ENCODE measurements at places on chromosomes 16 and 17.

DNA sequence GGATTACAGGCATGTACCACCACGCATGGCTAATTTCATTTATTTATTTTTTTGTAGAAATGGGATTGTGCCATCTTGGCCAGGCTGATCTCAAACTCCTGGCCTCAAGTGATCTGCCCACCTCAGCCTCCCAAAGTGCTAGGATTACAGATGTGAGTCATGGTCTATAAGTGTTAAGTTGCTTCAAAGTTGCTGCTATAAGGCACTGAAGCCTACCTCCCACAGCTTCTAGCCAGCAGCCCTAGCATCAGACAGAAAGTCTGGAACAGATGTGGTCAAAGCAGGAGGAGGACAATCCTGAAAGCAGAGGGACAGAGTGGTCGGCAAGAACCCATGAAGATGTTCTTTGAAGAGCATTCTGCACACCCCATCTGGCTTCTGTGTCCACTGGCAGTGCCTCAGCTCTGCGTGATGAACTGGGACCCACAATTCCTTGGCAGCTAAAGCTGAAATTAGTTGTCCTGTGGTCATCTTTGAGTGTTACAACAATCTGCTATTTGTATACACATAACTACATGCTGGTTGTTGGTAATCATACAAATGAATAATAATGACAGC, 11.2 kb downstream of the MAP3K14 start:
- DNase-seq = no peak

DNA sequence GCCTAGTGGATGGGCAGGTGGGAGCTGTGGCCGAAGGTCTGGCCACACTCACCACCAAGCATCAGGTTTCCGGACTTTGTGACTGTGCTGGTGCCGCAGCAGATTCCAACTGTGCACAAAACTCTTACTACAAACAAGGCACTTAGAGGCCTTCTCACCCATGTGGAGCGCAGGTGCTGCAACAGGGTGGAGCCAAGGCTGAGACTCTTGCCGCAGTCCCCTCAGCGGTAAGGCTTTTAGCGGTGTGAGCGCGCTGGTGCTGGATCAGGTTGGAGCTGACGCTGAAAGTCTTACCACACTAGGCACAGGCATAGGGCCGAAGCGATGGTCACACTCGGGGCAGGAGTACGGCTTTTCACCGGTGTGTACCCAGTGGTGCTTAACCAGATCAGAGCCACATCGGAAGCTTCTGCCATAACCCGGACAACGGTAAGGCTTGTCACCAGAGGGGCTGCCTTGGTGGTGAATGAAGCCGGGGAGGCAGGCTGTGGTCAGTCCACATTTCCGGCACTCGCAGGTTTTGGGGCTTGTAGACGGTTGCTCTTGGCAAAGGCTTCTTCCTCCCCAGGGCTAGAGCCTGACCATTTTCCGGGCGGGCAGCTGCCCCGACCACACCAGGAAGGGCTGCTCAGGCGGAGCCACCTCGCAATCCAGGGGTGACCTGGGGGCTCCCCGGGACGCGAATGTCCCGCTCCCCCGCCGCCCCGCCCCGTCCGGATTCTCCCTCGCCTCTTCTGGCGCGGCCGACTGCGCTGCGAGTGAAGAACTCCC, 1.0 kb upstream of the ARMC5 start:
- peak; percentile 52 for DNase-seq

DNA sequence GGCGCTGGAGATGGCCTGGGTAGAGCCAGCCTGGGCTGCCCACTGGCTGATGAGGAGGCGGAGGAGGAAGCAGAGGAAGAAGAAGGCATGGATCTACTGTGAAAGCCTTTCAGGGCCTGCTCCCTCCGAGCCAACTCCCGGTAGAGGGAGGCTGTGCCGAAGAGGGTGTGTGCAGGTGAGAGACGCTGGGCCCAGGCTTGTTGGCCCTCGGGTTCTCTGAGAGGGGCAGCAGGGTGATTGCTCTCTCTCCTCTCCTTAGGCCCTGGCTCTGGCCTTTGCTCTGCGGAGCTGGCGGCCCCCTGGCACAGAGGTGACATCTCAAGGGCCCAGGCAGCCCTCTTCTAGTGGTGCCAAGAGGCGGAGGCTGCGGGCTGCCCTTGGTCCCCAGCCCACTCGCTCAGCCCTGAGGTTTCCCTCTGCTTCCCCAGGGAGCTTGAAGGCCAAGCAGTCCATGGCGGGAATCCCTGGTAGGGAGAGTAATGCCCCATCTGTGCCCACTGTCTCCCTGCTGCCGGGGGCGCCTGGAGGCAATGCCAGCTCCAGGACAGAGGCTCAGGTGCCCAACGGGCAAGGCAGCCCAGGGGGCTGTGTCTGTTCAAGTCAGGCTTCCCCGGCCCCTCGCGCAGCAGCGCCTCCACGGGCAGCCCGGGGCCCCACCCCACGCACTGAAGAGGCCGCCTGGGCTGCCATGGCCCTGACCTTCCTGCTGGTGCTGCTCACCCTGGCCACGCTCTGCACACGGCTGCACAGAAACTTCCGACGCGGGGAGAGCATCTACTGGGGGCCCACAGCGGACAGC, 3.6 kb downstream of the TP53I13 start:
- DNase-seq = no peak

- DNase-seq = no peak
These were observed 172.5 kb downstream of the AHSP start for GRCh38 chr16:31700200-31700529.

GRCh38 chr16:81040131-81040530, 4.5 kb downstream of the ATMIN start:
- DNase-seq = no peak

GRCh38 chr16:73151225-73151624, 103.3 kb upstream of the ZFHX3 start:
- DNase-seq = no peak

DNA sequence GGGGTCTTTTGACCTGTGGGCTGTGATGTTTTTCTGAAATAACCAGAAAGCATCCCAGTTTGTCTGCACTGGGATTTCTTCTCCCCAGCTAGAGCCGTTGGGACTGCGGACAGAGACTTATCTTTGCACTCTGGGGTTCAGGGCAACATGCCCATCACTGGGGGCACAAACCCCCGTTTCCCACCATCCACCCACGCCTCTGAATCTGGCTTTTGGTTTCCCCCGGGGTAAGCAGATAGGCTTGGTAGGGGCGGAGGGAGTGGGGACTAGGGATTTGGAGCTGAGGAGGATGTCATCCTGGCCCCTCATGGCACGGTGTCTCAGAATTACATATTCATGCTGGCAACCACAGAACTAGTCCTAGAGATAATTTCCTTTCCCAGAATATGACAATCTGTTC, 68.6 kb downstream of the CCDC182 start:
- no peak for DNase-seq

DNA sequence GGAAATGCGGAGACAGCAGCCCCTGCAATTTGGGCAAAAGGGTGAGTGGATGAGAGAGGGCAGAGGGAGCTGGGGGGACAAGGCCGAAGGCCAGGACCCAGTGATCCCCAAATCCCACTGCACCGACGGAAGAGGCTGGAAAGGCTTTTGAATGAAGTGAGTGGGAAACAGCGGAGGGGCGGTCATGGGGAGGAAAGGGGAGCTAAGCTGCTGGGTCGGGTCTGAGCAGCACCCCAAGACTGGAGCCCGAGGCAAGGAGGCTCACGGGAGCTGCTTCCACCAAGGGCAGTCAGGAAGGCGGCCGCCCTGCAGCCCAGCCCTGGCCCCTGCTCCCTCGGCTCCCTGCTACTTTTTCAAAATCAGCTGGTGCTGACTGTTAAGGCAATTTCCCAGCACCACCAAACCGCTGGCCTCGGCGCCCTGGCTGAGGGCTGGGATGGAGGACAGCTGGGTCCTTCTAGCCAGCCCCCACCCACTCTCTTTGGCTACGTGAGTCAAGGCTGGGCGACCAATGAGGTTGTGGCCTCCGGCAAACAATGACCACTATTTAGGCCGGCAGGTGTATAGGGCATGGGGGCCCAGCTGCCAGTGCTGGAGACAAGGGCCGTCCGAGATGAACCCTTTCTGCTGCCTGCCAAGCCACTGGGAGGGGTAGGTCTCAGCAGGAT, 507 bp downstream of the SERPINF1 start:
- DNase-seq = no peak

GRCh38 chr17:78360371-78361224, 721 bp upstream of the SOCS3 start:
- peak; percentile 83 for DNase-seq

GRCh38 chr17:33777674-33778073, 477.4 kb upstream of the CCL2 start:
- DNase-seq = no peak

- no peak for DNase-seq
These were observed 44.6 kb upstream of the GSE1 start for GRCh38 chr16:85568519-85568918.

DNA sequence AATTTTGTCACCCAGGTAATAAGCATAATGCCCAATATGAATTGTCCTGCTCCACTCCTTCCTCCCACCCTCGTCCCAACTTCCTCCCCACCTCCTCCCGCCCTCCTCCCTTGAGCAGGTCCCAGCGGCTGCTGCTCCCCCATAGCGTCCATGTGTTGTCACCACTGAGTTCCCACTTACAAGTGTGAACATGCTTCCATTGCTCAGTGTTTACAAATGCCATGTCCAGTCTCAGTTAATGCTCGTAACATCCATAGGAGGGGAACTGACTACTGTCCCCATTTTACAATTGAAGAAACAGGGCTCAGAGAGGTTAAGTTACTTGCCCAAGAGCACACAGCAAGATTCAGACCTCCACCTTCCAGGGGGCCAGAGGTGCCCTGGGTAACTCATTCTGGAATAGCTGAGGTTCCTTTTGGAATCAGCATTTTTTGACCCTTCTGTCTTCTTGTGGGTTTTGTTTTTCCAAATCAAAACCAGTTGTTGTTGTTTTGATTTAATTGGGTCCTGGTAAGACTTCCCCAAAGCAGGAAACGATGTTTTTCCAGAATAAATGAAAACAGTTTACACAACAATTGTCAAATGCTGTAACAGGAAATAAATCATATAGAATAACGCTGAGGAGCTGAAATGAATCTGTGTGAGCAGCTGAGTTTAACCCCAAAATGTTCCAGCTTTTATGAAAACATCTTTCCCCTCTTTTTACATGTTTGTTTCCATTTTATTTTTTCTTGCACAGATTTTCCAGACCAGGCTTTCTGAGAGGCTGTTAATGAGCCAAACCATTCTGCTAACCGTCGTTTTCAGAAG, 73.9 kb downstream of the ZDHHC7 start:
- DNase-seq = no peak

DNA sequence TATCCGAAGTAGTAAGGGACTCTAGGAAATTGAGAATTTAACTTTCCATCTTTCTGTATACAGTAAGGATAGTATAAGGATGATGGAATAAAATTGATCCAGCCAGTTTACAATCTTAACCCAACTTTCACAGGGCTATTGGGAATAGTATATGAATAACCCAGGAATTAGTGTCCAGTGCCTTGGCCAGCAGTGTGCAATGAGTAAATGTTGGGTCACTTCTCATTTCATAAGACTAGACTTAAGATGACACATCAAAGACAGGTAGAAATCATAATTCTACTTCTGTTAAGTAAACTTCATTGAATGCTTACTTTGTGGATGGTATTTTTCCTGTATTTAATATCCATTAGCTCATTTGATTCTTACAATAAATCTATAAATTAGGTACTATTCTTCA, 949.6 kb upstream of the GOT2 start:
- no peak for DNase-seq

DNA sequence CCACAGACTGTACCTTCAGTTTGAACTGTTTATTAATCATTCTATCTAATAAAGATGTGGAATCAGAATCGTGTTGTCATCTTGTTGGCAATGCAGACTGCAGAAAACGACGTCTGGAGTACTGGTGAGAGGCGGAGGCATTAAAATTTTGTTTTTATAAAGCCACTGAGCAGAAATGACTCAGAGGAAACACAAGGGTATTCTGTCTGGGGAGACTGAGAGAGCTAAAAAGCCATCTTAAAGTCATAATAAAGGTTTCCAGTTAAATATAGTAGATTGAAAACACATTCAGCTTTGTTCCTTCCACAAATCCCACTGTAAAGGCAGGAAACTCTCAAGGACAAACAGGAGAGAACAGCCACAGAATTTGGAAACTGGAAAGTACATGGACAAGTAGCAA, 74.2 kb downstream of the CPPED1 start:
- DNase-seq = no peak

GRCh38 chr17:56809106-56809819, 24.5 kb downstream of the C17orf67 start:
- no peak for DNase-seq

- DNase-seq = no peak
These were observed 201.7 kb downstream of the NPIPB11 start for GRCh38 chr16:29204806-29205135.

- DNase-seq = no peak
These were observed 17.6 kb downstream of the LPCAT2 start for GRCh38 chr16:55526441-55526840.

- no peak for DNase-seq
These were observed 38.7 kb downstream of the ESRP2 start for GRCh38 chr16:68197250-68197649.

DNA sequence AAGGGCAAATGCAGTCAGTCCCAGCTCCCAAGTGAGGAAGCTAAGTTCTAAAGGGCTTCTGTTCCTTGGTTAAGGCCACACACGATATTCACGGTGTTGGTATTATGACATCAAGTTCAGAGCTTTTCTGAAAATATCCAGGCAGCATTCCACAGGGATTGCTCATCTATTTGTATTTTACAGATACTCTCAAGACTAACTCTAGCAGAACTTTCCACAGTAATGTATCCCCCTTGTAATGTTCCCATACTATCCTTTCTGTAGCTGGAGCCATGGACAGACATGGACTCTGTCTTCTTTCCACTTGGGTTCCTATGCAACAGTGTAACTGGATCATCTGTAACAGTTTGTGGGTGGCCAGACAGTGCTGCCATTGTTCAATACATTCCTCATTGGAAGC, 13.5 kb downstream of the SDR42E1 start:
- DNase-seq = no peak
